Stimulated activated CD8-positive, alpha-beta memory T cell treated with anti-CD3 and anti-CD28 coated beads, Interleukin-15, amount 100 ng/mL, for 48 hours (primary cell): ENCODE measurements at places on chromosomes 5 and 9.

DNA sequence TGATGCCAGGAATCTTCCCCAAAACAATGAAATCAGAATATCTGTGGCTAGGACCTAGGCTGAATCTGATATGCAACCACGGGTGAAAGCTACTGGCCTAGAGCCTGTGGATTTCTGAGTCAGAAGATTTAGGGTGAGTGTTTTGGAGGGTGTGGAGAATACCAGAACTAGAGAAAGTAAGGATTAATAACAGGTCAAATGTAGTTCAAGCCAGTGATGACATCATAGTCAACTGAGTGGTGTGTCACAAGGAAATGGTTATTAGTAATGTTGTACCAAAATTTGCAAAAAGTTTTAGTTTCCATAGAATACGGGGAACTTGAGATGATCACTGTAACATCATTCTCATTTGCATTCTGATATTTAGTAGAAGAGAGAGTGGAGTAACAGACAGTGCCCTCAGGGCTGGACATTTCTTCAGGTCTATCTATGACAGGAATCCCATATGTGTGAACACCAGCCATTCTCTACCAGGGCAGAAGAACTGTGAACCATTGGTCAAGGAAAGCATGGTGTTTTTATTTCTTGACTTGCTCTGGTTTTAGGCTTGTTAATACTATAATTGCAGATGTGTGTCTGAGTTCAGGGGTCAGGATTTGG is 3.7 kb downstream of the GALNT12 start:
- DNase-seq: no peak

- no peak for DNase-seq
These were observed 1.9 kb upstream of the ORM2 start for GRCh38 chr9:114327749-114328148.

DNA sequence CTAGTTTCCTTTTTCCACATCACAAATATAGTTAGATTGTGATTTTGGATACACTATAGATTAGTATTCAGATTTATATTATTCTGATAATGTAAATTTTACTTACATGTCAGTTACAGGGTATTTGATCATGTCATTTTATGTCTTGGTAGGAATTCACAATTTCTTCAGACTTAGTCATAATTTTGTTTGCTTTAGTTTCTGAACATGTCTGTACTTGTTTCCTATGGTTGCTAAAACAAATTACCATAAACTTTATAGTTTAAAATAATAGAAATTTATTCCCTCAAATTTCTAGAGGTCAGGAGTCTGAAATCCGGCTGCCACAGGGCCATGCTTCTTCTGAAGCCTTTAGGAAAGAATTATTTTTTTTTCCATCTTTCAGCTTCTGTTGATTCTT is 1817.2 kb upstream of the CDH9 start:
- no peak for DNase-seq

DNA sequence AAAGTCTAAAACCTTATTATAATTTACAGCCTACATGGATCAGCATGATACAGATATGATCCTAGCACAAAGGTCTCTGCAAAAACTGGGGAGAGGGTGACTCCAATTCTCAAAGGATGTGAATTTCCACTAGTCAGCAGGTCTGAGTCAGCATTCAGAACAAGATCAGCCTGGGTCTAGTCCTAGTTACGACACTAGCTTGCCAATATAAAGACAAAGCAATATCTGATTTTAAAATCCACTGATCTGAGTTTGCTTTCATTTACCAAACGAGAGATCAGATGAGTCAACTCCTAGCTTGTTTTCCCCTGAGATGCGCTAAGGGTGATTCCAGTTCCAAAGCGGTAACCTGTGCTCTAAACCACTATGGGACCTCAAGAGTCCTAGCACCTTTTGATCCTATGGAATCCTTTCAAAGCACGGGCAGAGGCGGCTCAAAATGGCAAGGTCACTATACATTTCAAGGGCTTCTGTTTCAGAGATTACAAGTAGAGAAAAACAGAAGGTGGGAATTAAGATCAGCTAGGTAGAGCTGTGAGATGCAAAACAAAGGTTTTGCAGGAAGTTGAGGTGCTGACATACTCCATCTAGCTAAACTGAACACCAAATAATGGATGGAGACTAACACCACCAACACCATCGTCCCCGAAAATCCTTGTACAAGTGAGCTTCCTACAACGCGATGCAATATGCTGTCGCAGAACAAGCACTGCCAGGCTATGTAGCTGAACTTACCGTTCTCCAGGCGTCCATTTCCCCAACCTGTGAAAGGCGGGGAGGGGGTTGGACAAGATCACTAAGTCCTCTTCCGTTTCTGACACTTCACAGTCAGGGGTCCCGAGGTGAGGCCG is 906 bp downstream of the SLC25A51 start:
- no peak for DNase-seq

DNA sequence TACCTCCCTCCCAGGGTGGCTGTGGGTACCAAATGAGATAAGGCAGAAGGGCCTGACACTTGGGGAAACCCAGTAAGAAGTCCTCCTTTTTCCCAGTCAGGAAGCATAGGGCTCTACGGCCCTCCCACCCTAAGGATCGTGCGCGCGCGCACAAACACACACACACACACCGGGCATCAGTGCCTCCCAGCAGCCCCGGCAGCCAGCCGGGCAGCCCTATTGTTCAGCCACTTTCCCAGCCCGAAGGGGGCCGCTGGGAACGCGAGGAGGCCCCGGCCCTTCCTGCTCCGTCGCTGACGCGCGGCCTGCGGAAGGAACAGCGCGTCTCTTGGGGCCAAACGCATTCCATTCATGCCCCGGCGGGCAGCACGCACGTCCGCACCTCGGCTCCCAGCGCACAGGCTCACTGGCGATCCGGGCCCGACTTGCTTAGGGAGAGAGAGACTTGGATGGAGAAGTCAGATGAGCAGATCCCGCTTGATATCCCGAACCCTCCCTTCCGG is 22.6 kb downstream of the DUSP1 start:
- no peak for DNase-seq

GRCh38 chr5:158607088-158607487 is 492.6 kb downstream of the EBF1 start:
- DNase-seq: no peak

DNA sequence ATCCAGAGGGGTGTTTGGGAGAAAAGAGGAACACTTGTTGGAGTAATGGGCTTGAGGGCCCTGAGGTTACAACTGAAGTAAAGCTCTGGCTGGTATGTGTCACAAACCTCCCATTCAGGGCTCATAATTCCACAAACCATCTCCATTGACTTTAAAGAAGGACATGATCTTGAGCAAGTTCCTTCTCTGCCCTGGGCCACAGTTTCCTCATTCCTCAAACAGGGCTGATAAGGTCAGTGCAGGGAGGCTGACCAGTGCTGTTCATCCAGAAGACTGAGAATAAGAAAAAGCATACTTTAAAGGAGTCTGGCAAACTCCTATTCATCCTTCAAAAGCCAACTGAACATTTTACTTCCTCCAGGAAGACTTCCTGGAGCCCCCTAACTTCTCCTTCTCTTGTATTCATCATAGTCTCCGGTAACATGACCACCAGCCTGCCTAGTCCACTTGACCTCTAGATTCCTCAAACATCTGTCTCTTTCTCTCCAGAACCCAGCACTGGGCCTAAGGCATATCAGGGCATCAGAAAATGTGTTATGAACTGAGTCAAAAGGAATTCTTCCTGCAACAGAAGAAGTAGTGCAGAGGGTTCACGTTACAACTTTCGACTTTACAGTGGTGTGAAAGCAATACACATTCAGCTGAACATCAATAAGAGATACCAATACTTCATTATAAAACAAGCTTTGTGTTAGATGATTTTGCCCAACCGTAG is 20.7 kb upstream of the PTPN3 start:
- DNase-seq: no peak

GRCh38 chr5:174501461-174502069 is 222.8 kb upstream of the MSX2 start:
- no peak for DNase-seq

- no peak for DNase-seq
These were observed 1081.6 kb upstream of the ACO1 start for GRCh38 chr9:31302620-31303418.

- DNase-seq: no peak
These were observed 120.7 kb downstream of the PCSK1 start for GRCh38 chr5:96312383-96312782.

GRCh38 chr5:173458828-173459609 is 130.8 kb upstream of the STC2 start:
- DNase-seq: no peak

- no peak for DNase-seq
These were observed 5.0 kb downstream of the PAEP start for GRCh38 chr9:135566552-135566951.

- DNase-seq: no peak
These were observed 194.7 kb upstream of the KLF4 start for GRCh38 chr9:107684224-107684623.

GRCh38 chr5:97943036-97943435 is 760.0 kb upstream of the RIOK2 start:
- DNase-seq: no peak

- no peak for DNase-seq
These were observed 163.3 kb downstream of the GIN1 start for GRCh38 chr5:102956599-102956998.

GRCh38 chr5:172669386-172670004 is 28.4 kb downstream of the NEURL1B start:
- DNase-seq: no peak

- no peak for DNase-seq
These were observed 44.3 kb upstream of the VPS13A start for GRCh38 chr9:77133011-77133410.

- no peak for DNase-seq
These were observed 6.1 kb upstream of the FGF18 start for GRCh38 chr5:171413153-171413910.

DNA sequence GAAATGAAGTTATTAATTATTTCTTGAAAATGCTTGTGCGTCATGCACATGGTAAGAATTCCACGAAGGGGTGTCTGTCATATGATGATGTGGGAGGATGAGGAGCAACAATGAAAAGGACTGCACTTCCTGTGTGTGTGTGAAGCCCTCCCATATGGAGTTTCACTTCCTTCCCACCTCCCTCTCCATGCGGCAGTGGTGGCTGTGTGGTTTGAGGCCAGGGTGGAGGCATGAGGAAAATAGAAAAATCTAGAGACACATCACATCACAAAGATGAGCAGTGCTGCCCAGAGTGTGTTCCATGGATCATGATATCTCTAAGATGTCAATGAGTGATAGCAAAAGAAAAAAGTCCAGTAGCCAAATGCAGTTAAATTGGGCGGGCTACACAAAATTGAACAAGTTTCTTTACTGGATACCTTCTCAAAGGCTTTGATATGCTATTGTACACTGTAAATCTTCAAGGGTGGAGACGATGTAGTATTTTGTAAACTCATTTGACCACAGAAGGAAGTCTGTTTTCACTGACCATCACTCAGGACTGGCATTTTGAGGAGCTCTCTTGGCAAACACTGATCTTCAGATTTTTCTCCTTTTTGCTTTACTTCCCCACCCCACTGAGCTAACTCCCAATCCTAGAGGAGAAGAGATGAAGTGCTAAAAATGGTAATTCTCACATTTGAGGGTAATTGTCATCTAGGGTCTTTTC is 55.7 kb upstream of the EQTN start:
- DNase-seq: no peak

- no peak for DNase-seq
These were observed 29.8 kb upstream of the TNPO1 start for GRCh38 chr5:72786676-72787075.

GRCh38 chr5:26868504-26868903 is 169.9 kb downstream of the CDH9 start:
- DNase-seq: no peak

- no peak for DNase-seq
These were observed 634.0 kb downstream of the IRX1 start for GRCh38 chr5:4229414-4230292.

DNA sequence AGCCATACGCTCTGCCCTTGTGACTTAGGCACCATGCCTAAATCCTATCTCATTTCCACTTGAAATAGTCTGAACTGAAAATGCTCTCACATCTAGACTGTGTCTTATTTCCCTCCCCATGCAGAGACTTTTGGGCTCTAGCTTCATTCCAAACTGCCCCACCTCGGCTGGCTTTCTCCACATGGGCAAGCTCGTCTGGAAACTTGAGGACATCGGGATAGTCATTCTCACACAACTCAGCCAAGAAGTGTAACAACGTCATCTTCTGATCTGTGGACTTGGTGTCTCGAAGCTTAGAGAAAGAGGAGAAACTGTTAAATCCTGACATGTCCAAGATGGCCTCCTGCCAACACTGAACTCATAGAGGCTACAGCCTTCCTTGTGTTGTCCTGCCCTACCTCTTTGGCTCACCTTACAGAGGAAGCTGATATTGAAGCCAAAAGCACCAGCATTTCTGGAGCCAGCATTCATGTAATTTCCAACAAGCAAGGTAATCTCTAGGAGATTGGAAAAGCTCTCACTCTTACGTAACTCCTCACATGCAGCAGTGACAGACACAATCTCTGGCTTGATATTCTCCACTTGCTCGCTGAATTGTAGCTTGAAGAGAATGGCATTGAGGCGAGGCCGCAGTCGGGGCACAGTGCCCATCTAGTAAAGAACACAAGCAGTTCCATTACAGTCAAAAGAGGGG is 39.6 kb downstream of the PCDHGC5 start:
- DNase-seq: no peak

DNA sequence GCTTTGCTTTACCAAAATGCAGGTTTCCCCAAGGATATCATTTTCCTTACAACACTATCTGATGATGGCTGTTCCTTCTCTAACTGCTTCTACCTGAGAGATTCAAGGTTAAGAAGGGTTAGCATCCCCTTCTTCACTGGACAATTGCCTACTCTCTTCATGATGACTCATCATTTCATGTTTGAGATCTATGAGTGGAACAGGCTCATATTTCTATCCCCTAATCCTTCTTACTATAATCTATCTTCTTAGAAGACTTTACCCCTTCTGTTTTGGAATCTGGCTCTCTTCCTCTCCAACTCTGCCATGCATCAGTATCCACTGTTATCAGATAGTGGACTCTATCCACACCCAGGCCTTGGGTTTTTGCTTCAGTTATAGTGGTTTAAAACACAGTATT is 54.3 kb downstream of the NR3C1 start:
- DNase-seq: no peak

DNA sequence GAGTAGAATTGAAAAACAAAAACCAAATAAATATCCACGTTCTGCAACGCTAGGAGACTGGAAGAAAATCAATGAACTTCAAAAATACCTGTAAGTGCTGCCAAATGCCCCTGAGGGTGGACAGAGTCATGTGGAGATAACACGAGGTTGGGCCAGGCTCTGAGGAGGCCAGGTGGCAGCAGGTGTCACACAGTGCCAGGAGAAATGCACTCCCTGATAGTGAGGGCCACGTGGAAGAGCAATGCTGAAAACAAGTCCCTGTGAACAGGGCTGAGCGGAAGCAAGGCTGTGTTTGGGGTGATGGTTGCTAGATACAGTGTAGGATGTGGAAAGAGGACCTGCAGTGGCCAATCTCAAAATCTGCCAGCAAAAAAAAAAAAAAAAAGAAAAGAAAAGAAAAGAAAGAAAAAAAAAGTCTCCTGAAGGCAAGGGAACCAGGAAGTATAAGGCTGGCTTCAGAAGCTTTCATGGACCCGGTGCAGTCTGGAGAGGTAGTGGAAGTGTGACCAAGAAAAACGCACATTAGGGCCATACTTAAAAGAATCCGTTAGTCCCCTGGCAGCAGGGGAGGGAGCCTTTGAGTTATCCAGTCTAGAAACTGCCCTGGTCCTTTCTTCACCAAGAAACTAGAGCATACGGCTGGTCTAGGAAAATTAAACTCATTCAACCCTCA is 16.8 kb downstream of the C1QTNF3 start:
- no peak for DNase-seq
